ENCODE measurements at places on chromosomes 12 and 14.
A peak's percentile ranks its signal among the peaks of the same experiment; 100 is the strongest.

DNA sequence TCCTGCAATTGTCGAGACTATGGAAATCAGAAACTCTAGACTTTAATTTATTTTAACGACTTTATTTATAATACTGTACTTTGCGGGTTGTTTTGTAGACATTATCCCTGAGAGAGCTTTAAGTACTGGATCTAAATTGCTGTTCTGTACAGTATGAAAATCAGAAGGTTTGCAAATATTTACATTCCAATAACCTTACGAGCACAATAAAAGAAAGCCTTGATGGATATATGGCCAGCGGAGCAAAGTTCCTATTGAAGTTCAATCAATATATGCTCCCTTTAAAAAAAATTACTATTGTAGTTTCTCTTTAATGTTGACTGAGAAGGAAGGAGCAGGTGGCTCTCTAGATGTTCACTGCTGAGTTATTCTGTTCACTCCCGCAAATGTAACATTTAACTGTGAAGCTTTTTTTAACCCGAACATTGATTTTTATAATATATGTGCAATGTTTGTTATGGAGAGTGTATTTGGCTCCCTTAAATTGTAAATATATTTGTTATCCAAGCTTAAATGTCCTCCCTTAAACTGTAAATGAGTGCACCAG lies 235.3 kb downstream of the PLCZ1 start:
- no peak for DNase-seq

DNA sequence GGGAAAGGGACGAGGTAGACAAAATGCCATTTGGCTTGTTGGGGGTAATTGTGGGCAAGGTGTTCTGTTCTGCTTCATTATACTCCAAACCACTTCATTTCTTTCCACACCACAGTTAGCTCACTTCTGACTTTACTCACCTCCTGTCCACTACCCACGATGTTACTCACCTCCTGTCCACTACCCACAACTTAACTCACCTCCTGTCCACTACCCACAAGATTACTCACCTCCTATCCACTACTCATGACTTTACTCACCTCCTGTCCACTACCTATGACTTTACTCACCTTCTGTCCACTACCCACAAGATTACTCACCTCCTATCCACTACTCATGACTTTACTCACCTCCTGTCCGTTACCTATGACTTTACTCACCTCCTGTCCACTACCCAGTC lies 10.1 kb upstream of the TWF1 start:
- no peak for DNase-seq

GRCh38 chr12:132718644-132719043 lies 8.0 kb downstream of the PGAM5 start:
- no peak for DNase-seq

GRCh38 chr14:89252887-89253532 lies 164.0 kb downstream of the FOXN3 start:
- peak; percentile 18 for DNase-seq

- no peak for DNase-seq
These were observed 4.5 kb upstream of the HOXC11 start for GRCh38 chr12:53968214-53969127.

DNA sequence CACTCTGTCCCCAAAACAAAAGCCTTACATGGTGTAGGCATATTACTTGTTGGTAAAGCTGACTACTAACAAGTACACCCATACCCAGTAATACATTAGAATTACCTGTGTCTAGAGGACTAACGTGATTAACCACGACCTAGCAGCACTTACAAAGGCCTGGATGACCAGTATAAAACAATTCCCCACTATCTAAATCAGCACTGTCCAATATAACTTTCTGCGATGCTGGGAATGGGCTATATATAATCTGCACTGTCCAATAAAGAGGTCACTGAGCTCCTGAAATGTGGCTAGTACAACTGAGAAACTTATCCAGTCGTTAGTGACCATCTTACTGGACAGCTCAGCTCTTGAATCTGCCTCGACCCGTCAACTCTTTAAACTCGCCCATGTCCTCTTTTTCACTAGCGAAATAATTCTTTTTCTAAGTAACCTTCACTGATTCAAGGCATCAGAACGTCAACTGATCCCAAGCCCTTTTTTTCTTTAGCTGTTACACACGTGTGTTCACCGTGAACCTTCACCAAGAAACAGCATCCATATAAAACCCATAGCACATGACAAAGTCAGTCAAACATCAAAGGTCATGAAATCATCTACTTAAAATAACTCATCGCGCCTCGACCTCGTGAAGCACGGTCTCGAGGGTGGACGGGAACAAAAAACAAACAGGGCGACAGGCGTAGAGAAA lies 905 bp upstream of the CIPC start:
- no peak for DNase-seq

DNA sequence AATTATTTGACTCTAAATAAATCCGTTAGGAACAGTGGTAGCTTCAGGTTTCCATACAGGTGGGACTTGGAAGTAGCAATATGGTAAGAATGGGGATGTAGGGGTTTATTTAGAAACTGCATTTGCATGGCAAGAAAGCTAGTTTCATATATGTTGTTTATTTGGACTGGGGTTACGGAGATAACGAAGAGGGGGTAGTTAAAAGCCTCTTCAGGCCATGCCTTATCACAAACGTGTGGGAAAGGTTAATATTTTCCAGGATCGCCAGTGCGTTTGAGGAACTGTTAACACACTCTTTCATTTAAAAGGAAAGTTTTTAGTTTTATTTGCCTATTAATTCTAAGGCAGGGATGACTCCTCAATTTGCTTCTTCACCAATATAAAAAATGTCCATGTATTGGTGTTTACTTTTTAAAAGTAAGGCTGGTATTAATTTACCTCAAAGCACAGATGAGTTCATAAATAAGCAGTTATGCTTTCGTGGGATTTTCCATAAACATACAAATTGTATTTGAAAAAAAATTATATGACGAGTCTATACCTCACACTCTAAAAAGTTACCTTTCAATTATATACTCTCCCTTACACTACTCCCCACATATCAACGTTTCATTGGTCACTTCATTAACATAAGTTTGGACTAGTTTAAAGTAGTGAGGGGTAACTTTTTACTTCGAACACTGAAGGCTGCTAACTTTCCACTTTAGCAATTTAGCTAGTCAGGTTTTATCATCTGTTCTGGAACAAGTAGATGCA lies 814 bp downstream of the RAB2B start:
- DNase-seq, result no peak

DNA sequence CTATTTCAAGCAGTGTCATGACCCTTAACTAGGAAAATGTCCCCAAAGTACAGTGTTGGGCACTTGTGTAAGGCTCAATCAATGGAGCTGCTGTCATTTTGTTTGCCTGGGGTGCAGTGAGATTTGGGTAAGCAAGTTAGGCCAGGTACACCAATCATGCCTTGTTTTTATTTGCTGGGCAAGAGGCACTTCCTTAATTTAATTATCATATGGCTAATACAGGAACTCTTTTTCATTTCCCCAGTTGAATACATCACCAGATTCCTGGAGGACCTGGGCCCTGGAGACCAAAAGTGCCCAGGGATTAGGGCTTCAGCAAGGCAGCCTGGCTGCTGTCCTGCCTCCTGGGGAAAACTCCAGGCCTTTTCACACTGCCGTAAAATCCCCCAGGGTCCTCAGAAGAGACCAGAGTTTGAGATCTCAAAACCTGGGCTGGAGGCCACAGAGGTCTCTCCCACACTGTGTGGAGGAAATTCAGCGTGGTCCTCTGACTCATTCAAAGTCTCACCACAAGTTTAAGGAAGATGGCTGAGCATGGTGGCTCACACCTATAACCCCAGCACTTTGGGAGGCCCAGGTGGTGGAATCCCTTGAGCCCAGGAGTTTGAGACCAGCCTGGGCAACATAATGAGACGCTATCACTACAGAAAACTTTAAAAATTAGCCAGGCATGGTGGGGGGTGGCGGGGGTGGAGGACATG lies 28.4 kb upstream of the FOXN3 start:
- no peak for DNase-seq

DNA sequence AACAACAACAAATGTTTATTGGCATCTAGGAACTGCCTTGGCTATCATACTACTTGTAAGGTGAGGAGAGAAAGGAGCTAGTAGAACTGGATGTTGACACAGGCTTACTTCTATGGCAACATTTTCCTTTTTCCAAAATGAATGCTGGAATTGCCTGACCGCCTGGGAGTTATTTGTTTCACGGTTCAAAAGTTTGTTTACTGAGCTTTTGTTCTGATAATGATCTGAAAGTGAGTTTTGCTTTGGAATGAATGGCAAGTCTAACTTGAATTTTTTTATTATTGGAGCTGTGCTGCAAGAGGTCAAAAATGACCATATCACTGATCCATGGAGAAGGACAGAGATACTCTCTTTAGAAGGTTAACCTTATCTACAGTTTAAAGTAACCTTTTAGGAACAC lies 183.5 kb upstream of the CAND1 start:
- DNase-seq, result no peak

DNA sequence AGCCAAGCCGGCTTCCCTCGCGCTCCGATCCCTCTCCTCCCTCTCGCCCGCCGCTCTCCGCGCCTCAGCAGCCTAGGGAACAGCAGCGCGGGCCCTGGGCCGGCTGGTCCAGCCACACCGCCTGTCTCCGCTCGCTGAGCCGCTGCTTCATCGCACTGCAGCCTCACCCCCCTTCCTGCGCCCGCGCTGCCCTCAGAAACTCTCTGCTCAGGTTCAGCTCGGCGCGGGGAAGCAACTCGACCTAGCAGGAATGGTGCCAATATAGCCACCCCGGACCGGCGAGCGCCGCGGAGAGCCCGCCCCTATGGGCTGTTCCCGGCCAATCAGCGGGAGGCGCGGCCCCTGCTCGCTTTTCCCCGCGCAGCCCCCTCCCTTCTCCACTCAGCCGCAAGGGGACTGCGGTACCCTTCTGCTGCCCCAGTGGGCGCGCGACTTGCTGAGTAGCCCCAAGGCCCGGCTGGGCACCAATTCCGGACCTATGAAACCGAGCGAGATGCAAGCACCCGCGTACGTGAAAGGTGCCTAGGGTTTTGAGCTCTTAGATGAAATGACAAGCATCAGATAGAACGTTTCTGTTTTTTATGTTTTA lies at the start of gene ADAMTS20:
TSS of gene ADAMTS20 (minus strand) at position 233 of the 589 bp plus-strand sequence. CDS start 282 bp downstream, outside the sequence.
- DNase-seq, result no peak

DNA sequence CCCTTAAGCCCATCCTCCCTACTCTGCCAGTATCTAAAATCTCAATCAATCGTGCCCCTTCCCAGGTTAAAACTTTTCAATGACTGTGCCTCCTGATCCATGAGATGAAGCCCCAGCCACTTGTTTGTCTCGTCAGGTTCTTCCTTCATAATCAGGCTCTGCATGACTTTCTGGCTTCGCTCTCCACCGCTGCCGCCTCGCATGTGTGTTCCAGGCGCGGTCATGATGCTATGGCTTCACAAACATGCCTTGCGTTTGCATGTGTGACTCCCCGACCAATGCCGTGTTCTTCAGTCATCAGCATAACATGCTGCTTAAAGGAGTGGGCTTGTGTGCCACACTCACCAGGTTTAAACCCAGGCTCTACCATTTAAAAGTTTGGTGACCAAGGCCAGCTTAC lies 5.0 kb upstream of the C1RL start:
- DNase-seq, result no peak

- no peak for DNase-seq
These were observed 192.2 kb downstream of the TMTC3 start for GRCh38 chr12:88334271-88334670.

- DNase-seq, result no peak
These were observed 132.7 kb downstream of the SSPN start for GRCh38 chr12:26327975-26328644.

- no peak for DNase-seq
These were observed 137.0 kb upstream of the KRAS start for GRCh38 chr12:25387732-25388050.

GRCh38 chr14:73789989-73790581 lies 61.5 kb upstream of the PTGR2 start:
- no peak for DNase-seq

DNA sequence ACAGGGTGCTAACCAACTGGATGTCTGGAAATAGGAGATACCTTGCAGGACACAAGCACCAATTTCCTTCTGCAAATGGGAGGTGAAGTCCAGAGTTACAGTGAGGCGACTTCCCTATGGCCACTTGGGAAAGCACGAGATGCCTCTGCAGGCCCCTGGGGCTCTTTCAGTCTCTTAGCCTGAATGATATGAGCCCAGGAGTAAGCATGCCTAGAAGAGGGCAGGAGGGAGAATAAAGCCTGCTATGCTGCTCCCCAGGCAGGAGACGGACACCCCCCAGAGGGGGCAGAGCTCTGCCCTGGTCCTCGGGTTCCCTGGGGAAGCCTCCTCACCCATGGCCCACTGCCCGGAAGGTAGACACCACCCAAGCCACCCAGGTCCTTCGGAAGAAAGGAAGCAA lies 105.1 kb downstream of the GCH1 start:
- DNase-seq, result no peak

All from 8988T (cell line).